Left hindlimb (tissue), 1 donor: ENCODE measurements at places on chromosomes 12 and 14.

DNA sequence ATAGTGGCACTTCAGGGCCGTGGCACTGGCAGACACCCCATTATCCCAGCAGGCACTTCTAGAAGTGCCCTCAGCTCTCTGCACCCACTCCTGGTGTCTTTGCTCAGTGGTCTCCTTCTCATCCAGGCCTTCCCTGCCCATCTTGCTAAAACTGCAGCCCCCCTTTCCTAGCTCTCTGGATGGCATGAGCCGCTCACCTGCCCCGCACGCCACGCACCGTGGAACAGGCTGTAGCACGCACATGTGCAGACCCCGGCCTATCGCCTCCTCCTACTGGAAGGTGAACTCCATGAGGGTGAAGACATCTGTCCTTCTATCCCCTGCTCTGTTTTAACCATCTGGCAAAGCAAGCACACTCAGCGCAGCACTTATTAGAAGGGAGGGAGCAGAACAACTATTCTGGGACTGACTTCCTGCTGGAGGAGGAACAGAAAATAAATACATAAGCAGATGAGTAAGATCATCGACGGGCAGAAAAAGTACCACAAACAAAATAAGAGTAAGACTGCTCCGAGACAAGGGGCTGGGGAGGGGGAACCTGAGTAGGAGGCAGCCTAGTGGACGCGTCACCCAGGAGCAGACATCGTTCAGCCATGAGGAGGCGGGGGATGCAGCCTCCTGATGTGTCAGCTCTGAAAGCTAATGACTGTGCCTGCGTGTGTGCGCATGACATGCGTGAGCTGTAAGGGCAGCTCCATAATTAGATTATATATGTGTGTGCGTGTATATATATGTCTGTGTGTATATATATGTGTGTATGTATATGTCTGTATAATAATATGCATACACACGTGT lies 7.8 kb upstream of the FZD10 start:
- no peak for DNase-seq

- no peak for DNase-seq
These were observed 47.2 kb upstream of the KITLG start for GRCh38 chr12:88627501-88627900.

GRCh38 chr14:87405563-87405962 lies 587.4 kb downstream of the GALC start:
- DNase-seq = no peak

DNA sequence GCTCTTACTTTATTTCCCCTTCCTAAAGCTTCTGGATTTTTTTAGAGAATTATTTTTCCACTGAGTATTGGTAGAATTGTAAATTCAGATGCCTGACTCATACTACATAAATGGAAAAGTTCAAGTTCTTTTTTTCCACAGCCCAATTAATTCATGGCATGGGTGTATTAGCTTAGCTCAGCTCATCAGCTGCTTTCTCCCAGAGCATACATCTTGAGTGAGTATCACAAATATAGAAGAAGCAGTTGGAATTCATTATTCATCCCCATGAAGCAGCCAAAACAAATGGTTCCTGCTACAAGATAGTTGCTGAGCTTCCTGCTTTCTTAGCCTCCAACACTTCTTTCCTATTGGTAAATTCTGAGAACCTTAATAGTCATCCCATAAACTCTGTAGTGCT lies 105.1 kb downstream of the C12orf50 start:
- no peak for DNase-seq

- DNase-seq = no peak
These were observed 34.1 kb downstream of the ITGA7 start for GRCh38 chr12:55673638-55674037.

- peak; percentile 77 for DNase-seq
These were observed 60.3 kb upstream of the BCL2L14 start for GRCh38 chr12:12010277-12011039.

DNA sequence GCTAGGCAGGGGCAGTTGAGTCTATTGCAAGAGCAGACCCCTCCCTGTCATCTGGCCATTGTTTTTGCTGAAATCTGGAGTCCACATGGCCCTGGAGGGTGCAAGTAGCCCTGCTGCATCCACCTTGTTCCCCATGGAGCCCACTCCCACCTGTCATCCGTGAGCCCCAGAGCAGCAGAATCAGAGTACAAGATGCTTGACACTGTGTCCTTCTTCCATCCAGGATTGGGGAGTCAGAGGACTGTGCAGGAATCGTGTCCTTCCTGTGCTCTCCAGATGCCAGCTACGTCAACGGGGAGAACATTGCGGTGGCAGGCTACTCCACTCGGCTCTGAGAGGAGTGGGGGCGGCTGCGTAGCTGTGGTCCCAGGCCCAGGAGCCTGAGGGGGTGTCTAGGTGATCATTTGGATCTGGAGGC lies 8.8 kb downstream of the DHRS2 start:
- no peak for DNase-seq

DNA sequence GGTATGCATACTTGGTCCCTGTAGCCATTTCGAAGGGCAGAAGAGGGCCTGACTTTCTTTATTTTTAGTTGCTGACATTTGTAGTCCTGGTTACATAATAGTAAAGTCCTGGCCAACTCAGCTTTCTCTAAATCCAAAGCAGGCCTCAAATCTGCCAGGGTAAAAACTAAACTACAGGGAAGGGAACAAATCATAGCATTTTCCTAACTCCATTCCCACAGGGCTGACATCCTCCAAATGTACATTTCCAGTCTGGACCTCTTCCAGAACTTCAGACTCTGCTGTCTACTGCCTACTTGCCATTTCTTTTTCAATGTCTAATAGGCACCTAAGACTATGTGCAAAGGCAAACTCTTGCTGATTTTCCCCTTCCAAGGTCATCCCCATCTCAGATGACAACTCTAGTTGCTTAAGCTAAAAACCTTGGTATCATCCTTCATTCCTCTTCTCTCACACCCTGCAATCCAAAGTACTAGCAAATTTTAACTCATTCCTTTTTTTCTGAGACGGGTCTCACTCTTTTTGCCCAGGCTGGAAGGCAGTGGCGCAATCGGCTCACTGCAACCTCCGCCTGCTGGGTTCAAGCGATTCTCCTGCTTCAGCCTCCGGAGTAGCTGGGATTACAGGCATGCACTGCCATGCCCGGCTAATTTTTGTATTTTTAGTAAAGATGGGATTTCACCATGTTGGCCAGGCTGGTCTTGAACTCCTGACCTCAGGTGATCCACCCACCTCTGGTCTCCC lies 2.0 kb downstream of the DDIT3 start:
- no peak for DNase-seq

GRCh38 chr12:28065374-28065773 lies 92.8 kb upstream of the PTHLH start:
- DNase-seq = no peak

GRCh38 chr12:42705863-42706262 lies 116.3 kb upstream of the PRICKLE1 start:
- peak; percentile 85 for DNase-seq

- DNase-seq = peak; percentile 37
These were observed 835 bp downstream of the VEZT start for GRCh38 chr12:95218150-95219133.

- no peak for DNase-seq
These were observed 882 bp downstream of the HECTD1 start for GRCh38 chr14:31206536-31207286.

GRCh38 chr14:93183596-93184317 lies 940 bp downstream of the MOAP1 start:
- no peak for DNase-seq

DNA sequence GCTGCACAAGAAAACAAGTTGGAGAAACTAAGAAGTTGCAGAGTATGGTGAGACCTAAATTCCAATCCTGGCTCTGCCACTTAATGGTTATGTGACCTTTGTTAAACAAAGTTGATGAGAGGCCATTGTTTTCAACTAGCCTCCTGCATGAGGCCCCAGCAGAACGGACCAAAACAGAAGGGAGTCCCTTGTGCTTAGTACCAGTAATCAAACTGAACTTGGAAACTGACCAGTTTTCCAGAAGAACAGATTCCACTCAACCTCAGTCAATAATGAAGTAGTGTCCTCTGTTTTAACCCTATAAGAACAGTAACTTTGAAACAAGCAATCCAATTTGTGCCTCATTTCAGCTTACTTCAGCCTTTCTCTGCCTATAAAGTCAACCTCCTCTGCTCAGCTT lies 69.9 kb downstream of the C12orf56 start:
- DNase-seq = no peak

DNA sequence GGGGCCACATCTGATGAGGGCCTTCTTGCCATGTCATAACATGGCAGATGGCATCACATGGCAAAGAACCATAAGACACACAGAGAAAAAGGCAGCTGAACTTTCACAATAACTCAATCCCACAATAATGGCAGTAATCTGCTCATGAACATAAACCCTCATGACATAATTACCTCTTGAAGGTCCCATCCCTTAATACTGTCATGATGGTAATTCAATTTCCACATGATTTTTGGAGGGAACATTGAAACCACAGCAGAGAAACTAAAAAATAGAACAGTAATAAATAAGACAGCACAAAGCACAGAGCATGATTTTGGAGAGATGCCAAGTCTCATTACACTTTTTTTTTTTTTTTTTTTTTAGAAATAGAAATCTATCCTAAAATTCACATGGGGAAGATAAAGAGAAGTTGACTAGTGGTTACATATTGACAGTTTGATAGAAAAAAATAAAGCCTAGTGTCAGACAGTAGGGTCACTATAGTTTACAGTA lies 61.8 kb upstream of the ATF7IP start:
- no peak for DNase-seq

DNA sequence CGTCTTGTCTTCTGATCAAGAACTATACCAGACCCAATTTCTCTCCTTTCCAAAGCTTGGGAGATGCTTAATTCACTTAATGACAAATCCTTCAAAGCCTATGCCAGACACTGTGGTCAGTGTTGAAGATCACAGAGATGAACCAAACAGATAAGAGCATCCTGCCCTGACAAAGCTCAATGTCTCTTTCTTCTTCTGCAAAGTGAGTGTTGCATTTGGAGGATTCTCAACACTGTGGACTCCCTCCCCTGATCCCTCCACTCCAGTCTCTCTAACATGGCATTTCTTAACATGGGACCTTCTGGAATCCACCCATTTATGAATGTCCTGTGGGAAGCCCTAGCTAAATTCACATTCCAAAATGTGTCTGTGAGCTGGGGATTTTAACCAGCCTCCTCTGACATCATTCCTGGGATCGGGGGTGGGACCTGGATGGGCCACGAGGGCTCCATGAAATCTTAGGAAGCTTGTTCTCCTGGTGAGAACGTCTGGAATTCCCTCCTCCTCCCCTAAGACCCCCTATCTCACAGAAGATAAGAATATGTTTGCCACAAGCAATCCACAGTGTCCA lies 20.3 kb downstream of the SYNE3 start:
- DNase-seq = no peak

- DNase-seq = no peak
These were observed 234.0 kb downstream of the EGLN3 start for GRCh38 chr14:33716921-33717320.

DNA sequence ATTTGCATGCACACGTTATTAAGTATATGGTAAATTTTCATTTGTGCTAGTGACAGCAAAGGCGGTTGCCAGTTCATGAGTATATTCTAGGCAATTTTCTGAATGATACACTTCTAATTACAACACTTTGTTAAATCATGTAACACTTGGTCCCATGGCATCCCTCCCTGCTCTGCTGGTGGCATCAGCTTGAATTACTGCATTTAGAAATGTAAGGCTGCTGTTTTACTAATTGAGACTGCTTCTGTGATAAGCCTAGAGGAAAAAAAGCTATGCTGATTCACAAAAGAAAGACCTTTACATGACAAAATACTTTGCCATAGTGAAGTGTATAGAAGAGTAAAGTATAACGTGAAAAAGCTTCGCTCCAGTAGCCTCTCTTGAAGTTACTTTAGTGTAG lies 636.1 kb downstream of the KCNH5 start:
- no peak for DNase-seq

DNA sequence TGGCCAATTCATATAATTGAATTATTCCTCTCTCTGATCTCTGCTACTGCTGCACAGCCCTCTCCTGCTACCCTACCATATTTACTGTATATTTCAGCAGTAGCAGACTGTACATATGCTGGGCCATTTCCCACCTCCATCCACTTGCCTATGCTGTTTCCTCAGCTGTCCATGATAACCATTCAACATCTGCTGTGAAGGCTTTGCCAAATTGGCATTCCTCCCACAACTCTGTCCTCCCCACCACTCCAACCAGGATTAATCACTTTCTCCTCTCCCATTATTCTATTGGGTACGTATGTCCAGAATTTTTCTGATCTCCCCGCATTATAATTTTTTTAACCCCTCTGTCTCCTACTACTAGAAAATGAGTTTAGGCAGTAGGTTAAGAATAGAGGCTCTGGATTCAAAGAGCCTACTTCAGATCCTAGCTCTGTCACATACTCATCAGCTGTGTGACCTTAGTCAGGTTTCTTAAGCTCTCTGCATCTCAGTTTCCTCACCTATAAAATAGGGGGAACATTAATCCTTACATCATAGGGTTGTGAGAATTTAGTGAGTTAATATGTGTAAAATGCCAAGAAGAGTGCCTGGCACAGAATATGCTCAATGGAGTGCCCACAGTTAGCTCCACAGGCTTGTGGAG lies 123.3 kb downstream of the KICS2 start:
- DNase-seq = peak; percentile 80

DNA sequence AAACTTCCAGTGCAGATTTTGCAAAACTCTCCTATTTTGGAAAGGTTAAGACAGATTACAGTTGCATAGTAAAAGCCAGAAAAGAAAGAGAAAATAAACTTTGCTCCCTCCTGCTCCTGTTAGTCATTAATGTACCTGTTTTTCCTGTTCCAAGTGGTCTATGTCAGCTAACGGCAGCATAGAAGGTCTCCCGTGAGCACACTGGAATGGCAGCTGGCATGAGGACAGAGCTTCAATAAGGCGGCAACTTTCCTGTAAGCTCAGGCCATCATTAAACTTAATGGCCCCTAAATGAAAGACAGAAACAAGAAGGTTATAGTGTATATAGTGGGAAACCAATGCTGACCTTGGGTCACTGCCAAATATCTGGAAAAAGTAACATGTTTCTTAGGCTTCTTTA lies 16.0 kb downstream of the EIF2B2 start:
- no peak for DNase-seq

DNA sequence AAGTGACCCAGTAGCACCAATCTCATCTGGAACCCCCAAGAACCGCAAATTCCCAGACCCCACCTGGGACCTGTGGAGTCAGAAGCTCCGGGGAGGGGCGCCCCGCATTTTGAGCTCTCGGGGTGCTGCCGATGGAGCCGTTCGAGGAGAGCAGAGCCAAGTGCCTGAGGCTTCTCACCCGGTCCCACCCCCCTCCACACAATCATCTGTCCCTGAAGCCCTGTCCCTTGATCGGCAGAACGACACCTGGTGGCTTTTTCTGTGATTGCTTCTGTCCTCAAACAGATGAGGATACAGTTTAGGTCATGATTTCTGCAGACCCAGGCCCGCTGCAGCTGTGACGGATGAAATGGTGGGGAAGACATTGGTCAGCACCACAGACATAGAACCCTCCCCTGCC lies 74.7 kb downstream of the NOC4L start:
- DNase-seq = no peak
